ENCODE measurements at places on chromosomes 3 and 15. TPM values are rescaled to one million over a fixed set of nuclear protein-coding genes. Genes with fewer than 3 reads are reported as not detected.

The CCR8 gene
- total RNA-seq = not detected

GRCh38 chr15:62275831-62276230 lies 110.7 kb upstream of the C2CD4B start:
- no peak for DNase-seq

GRCh38 chr15:36403351-36403750 lies 176.1 kb upstream of the CDIN1 start:
- no peak for DNase-seq

DNA sequence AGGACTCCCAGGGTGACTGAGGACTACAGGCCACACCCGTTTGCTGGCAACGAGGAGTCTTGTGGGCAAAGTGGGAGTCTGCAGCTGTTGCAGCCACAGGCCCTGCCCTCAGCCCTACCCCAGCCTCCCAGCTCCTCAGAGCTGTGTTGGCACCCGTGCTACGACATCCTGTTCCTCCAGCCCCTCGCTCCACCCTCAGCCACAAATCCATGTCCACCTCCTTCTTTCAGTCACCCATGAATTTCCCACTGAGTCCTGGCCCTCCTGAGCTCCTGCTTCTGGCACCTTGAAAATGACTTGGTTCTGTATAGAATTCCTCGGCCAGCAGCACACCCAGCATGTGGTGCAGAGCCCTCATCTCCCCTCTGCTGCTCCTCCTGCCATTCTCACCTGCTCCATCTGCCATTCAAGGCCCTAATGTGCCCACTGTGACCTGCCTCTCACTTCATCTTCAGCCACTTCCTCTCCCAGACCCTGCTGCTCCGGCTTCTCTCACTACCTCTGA lies 20.9 kb upstream of the VILL start:
- no peak for DNase-seq

The FSIP1 gene
- total RNA-seq = 0.18 TPM

Data from IMR-90 (cell line).